Head of caudate nucleus (tissue), 42 donors: ENCODE measurements at places on chromosomes 4 and X.
A peak's percentile ranks its signal among the peaks of the same experiment; 100 is the strongest.

- no peak for DNase-seq
Measured at GRCh38 chr4:56737666-56738065, 56.6 kb upstream of the HOPX start.

- DNase-seq, result peak; percentile 85
Measured at GRCh38 chr4:14247767-14248166, 620.2 kb upstream of the BOD1L1 start.

GRCh38 chr4:140807491-140808252, 51.5 kb upstream of the TBC1D9 start:
- no peak for DNase-seq

DNA sequence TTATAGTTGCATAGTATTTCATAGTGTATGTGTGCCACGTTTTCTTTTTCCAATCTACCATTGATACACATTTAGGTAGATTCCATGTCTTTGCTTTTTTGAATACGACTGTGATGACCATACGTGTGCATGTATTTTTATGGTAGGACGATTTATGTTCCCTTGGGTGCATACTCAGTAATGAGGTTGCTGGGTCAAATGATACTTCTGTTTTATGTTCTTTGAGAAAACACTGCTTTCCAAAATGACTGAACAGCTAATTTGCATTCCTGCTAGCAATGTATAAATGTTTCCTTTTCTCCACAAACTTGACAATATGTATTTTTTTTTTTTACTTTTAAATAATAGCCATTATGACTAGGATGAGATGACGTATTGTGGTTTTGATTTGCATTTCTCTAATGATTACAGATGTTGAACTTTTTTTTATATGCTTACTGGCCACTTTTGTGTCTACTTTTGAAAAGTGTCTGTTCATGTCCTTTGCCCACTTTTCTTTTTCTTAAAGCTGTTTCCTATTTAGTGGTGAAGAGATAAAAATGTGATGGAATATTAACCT, 969.5 kb upstream of the NDST4 start:
- no peak for DNase-seq

- DNase-seq, result peak; percentile 20
Measured at GRCh38 chrX:18410038-18410437, 15.4 kb upstream of the CDKL5 start.

DNA sequence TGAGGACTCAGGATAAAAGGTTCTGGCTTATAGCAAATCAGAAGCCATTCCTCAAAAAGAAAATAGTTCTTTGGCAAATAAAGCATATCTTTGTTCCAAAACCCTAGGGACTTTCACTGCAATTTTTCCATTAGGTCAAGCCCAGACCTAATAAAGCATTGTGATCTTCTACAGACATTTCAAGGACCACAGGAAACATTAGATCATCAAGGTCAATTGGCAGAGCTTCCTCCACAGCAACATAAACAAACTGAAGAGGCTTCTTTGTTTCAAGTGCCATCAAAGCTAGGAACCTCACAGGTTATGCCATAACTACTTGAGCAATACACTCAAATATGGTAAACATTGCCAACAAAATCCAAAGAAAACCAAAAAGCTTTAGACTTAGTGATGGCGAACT, 144.9 kb downstream of the ANXA5 start:
- DNase-seq, result no peak

DNA sequence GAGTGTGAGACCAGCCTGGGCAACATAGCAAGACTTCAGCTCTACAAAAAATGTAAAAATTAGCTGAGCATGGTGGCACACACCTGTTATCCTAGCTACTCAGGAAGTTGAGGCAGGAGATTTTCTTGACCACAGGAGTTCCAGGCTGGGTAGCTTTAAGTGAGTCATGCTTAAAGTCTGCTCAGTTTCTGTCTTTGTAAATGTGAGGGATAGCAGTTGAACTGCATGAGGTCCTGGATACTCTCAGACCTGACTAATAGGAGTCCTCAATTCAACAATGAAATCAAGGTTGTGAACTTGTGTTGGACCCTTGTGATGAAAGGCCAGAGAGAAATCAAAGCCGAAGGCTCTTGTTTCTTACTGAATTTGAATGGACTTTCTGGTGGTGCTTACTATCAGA, 45.2 kb downstream of the STARD8 start:
- DNase-seq, result no peak

DNA sequence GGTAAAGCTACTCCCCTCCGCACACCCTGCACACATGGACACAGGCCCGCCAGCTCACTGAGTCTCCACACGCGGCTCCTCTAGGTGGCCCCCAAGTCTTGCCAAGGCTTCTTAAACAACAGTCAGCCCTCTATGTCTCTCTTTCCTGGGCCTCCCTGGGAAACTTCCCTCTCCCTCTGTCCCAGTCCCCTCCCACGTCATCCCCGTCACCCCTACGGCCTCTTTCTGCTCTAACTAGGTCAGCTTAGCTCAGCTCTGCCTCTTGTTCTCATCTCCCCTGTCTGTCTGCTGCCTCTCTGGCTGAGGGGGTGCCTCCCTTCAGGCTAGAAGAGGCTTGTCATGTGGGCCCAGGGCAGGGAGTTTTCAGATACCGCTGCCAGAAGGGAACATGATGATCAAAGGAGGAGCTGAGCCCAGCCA, 38.8 kb downstream of the SEPTIN6 start:
- peak; percentile 38 for DNase-seq
